Left lobe of liver (tissue), 2 donors: ENCODE measurements at places on chromosomes 1 and 21. TPM values are rescaled to one million over a fixed set of nuclear protein-coding genes. Genes with fewer than 3 reads are reported as not detected.

AADACL4 gene
- total RNA-seq: not detected

ECM1 gene
- 15.3 TPM for total RNA-seq

CD1C gene
- total RNA-seq: not detected

FMO1 gene
- total RNA-seq: not detected

GJA8 gene
- not detected for total RNA-seq

CFHR1 gene
- 675 TPM for total RNA-seq

GPR25 gene
- not detected for total RNA-seq
